ENCODE measurements at places on chromosomes 16 and 17. TPM values are rescaled to one million over a fixed set of nuclear protein-coding genes. Genes with fewer than 3 reads are reported as not detected.
A peak's percentile ranks its signal among the peaks of the same experiment; 100 is the strongest.

- ATAC-seq: peak; percentile 88
Measured at GRCh38 chr16:28317040-28317880, 24.9 kb downstream of the SBK1 start.

Gene ITGAE
- total RNA-seq: 14.0 TPM

- no peak for ATAC-seq
Measured at GRCh38 chr16:77986011-77986740, 36.2 kb upstream of the CLEC3A start.

DNA sequence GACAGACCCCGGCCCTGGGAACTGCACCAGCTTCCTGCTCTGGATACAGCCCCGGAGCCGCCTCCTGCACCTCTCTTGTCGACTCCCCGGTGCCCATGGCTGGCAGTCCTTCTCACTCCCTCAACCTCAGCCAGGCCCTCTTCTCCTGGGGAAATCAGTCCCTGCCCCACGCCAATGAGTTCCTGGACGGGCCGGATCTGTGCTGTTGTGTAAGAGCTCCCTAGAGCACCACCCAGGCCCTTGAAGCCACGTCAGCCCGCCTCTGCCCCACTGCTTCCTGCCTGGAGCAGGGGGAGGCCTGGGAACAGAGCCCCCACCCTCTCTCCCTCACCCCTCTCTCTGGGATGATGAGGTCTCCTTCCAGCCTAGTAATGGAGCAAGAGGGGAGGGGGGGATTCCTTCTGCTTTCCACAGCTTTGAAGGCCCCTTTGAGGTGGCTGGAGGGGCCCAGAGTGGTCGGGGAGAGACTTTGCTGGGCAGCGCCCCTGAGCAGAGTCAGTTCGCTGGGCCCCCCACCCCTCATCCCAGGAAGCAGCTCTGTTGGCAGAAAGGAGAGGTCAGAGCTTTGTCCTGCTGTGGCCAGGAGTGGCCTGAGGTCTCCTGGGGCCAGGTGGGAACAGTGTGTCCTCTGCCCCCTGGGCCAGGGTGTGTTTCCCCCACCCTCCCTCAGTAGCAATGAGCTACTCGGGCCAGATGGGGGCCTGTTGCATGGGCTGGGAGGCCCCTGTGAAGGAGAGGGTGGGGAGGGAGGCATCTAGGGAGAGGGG, 3.8 kb downstream of the PRR29 start:
- ATAC-seq: no peak

DNA sequence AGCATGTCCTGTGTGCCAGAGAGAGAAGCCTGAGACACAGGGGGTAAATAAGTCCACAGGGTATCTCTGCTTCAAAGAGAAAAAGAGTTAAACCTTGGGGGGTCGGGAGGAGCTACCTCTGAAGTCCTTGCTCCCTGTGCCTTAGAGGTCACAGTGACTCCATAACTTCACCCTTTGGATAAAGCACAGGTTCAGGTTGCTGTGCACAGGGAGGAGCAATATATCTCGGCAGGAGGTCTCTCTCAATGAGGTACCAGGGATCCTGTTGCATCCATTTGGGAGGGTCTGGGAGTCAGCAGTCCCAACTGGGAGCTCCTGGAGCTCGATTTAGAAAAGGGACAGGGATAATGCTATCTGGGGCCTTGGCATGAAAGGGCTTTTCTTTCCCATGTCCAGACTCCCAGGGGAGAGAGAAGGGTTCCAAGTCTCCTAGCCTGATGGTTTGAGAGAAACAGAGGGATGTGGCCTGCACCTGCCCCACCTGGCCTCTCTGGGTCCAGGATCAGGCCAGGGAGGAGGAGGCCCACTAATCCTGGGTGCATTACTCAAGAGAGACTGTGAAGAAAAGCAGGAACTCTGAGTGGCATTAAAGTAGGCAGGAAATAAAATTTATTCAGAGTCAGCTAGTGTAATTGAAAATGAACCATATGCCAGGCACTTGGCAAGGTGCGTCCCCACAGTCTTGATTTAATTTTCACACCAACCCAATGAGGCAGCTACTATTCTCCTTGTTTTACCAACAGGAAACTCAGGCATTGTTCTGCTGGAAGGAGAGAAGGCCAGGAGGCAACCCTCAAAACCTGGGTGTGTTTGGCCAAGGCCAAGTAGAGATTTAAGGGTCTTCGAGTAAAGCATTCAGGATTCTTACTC, 40.7 kb downstream of the CUEDC1 start:
- no peak for ATAC-seq

- ATAC-seq: no peak
Measured at GRCh38 chr17:49887744-49888360, 40.0 kb upstream of the TAC4 start.

DNA sequence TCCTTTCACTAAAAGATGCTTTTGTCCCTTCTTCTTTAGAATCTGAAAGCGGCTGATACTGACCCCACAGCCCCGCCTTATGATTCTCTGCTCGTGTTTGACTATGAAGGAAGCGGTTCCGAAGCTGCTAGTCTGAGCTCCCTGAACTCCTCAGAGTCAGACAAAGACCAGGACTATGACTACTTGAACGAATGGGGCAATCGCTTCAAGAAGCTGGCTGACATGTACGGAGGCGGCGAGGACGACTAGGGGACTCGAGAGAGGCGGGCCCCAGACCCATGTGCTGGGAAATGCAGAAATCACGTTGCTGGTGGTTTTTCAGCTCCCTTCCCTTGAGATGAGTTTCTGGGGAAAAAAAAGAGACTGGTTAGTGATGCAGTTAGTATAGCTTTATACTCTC, 10.1 kb upstream of the TANGO6 start:
- ATAC-seq: no peak

GRCh38 chr17:57109393-57110151, 24.5 kb downstream of the AKAP1 start:
- ATAC-seq: peak; percentile 52

DNA sequence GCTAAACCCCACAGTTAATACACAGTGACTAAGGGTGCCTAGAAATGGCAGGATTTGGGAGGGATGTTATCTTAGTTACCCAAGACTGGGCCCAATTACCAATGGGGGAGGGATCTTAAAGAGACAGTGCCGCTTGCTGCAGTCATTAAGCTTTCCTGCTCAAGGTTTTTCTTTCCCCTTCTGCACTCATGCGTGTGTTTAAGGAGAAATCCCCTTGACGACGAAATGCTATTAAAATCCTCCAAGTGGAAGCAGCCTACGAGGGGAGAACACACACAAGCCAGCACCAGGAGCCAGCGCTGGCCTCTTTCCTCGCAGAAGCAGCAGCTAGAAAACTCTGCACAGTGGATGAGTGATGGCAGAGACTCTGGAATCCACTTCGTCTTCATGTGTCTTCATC, 22.0 kb downstream of the SALL1 start:
- peak; percentile 80 for ATAC-seq

GRCh38 chr17:5706577-5707210, 122.4 kb upstream of the NLRP1 start:
- ATAC-seq: peak; percentile 91

DNA sequence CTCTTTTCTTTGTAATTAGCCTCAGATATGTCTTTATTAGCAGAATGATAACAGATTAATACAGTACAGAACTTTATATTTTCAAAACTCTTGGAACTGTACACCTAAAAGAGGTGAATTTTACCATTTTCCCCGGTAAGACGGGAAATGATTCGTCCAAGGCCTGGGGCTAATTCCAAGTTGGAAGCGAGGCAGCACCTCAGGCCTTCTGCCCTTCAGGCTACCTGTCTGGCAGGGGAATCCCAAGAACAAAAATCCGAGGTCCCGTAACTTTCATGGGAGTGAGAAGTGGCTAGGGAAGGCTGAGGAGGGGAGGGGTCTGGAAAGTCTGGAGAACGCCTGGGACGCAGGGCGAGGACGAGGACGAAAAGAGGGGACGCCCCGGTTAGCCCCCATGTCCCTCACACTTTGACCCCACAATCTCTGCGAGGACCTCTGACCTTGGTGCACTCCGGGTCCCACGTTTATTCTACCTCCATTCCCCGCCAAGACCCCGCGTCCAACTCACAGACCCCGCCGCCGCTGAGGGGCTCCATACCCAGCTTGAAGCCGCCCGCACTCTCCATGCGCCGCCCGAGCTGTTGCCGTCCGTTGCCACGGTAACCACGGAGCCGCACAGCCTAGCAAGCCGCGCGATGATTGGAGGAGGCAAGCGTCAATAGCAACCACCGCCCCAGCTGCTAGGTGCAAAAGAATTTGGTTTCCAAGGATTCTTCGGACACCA, at the start of gene HYDIN:
Gene HYDIN (minus strand): TSS at position 601 of the 724 bp plus-strand sequence. CDS start 43,827 bp downstream, outside the sequence.
- peak; percentile 100 for ATAC-seq

DNA sequence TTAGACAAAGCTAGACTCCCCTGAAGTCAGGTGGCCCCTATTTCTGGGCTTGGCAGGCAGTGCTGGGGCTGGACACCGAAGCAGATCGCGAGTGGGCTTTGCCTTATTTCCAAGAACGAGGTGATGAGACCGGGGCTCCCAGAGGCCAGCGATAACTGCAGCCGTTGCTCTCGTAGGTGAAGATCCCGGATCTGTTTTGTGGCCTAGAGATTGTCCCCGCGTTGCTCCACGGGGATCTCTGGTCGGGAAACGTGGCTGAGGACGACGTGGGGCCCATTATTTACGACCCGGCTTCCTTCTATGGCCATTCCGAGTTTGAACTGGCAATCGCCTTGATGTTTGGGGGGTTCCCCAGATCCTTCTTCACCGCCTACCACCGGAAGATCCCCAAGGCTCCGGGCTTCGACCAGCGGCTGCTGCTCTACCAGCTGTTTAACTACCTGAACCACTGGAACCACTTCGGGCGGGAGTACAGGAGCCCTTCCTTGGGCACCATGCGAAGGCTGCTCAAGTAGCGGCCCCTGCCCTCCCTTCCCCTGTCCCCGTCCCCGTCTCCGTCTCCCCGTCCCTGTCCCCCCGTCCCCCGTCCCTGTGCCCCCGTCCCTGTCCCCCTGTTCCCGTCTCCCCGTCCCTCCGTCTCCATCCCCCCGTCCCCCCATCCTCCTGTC, 1.5 kb upstream of the TBCD start:
- no peak for ATAC-seq

DNA sequence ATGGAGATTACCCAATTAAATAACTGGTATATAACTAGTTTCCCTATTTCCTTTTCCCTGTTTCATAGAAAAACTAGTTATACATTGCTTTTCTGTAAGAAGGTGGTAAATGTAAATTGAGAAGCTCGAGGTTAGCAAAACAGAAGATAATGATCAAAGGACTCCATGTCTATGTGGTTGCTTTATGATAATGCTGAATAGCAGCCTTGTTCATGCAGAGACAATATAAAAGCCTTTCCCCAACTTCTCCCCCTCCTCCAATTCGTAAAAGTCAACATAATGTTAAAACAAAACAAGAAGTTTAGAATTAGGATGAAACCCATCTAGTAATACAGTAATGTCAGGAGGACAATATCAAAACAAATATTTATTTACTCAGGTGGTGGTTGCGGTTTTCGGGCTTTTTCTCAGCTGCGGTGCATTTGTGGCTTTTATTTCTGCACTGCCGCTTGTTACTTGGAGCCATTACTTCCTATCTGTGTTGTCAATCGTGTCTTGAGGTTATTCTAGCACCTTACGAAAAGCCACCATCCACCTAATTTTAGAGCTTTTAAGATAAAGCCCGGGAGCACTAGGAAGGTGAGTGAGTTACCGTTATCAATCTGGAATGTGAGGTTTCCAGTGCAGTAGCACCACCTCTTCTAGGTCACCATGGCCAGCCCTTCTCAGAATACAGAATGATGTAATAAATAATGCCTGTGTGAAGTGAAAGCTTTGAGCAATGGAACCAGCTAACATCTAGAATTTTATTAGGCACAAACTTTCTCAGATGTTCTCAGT, 297.5 kb downstream of the CDH13 start:
- no peak for ATAC-seq

GRCh38 chr17:48128400-48128799, 20.8 kb downstream of the SNX11 start:
- ATAC-seq: no peak

DNA sequence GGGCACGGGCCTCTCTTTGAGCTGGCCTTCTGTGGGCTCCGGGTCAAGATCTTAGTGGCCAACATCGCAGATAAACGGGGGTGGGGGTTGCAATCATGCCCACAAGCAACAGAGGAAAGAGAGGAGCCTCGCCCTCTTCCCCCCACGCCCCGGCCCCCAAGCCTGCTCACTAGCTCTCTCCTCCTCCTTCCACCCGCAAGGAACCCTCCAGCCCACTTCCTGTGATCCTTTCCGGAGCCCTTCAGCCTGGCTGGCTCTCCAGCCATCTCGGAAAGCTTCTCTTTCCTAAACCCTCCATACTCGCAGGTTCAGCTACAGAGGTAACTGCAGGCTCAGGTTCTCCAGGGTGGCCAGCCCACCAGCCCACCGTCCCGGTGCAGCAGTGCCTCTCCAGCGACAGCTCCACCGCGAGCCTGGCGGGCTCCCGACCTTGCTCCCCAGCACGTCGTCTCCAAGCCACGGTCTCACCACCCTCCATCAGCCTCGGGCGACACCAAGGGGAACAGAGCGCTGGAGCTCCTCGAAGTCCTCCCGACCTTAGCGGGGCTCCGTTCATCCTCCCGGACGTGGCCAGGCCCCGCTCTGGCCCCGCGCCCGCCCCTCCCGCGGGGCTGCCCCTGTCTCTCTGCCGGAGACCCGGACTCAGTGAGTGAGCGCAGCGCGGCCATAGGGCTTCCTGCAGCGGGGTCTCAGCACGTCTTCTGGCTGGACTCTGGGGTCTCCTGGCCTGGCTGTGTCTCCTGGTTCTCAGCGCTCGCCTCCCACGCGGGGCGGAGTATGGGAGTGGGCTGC, 12.9 kb upstream of the ODF4 start:
- peak; percentile 72 for ATAC-seq

DNA sequence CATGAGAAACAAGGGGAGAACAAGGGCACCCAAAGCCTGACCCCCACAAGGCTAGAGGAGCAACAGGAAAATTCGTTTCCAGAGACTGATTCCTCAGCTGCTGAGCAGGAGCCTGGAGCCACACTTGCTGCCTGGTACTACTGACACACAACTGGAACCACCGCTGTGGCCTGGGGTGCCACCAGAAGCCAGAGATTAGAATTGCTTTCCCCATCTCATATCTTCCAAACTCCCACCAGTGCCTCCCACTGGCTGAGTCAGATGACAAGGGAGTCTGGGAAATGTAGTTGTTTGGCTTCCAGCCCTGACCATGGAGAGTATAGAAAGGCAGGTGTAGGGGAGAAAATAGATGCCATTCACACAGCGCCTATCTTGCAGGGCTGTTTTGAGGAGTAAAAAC, 4.1 kb upstream of the TMEM11 start:
- ATAC-seq: no peak

Gene KRT32
- not detected for total RNA-seq

DNA sequence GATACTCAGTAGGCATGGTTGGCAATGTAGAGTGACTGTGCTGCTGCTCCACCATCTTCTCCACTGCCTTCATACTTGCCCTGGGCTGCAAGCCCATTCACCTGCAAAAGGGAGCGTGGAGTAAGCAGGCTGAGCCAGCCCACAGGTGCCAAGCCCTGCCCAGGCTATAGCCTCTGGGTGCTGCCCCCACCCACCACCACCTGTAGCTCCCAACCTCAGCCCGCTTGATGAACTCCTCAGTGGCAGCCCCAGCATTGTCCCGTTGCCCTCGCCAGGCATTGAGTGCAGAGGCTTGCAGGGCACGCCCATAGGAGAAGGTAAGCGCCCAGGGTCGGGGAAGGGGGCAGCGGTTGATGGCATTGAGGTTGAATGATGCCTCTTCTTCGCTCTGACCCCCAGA, 2.2 kb upstream of the PIGS start:
- no peak for ATAC-seq

DNA sequence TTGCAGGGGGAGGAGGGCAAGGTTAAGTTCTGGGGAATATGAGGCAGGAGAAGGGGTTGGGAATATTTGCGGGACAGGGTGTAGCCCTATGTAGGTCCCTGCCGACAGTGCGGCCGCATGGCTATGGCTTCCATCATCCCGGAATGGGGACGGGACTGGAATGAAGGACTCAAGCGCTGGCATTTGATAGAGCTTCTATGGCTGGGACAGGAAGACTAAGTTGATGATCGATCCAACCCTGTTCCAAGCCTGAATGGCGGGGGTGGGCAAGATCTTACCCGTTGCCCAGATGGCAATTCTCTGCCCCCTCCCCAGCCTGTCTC, 47.1 kb downstream of the SRCIN1 start:
- peak; percentile 11 for ATAC-seq

Data from motor neuron (in vitro differentiated cells).